ENCODE measurements at places on chromosomes 4 and X. TPM values are rescaled to one million over a fixed set of nuclear protein-coding genes. Genes with fewer than 3 reads are reported as not detected.

The IL13RA1 gene
- total RNA-seq, result 96.5 TPM

The RP2 gene
- total RNA-seq, result 27.2 TPM

The DDX53 gene
- not detected for total RNA-seq

The KLHL4 gene
- 6.8 TPM for total RNA-seq

The CCDC110 gene
- 5.0 TPM for total RNA-seq

The EDA2R gene
- 9.5 TPM for total RNA-seq

The NRK gene
- total RNA-seq, result 0.51 TPM

The SH3RF1 gene
- 14.6 TPM for total RNA-seq

The KLF8 gene
- under 0.01 TPM for total RNA-seq
